ENCODE measurements at places on chromosomes 5 and 9.

GRCh38 chr9:109283012-109283411 lies 37.8 kb downstream of the EPB41L4B start:
- DNase-seq: no peak

DNA sequence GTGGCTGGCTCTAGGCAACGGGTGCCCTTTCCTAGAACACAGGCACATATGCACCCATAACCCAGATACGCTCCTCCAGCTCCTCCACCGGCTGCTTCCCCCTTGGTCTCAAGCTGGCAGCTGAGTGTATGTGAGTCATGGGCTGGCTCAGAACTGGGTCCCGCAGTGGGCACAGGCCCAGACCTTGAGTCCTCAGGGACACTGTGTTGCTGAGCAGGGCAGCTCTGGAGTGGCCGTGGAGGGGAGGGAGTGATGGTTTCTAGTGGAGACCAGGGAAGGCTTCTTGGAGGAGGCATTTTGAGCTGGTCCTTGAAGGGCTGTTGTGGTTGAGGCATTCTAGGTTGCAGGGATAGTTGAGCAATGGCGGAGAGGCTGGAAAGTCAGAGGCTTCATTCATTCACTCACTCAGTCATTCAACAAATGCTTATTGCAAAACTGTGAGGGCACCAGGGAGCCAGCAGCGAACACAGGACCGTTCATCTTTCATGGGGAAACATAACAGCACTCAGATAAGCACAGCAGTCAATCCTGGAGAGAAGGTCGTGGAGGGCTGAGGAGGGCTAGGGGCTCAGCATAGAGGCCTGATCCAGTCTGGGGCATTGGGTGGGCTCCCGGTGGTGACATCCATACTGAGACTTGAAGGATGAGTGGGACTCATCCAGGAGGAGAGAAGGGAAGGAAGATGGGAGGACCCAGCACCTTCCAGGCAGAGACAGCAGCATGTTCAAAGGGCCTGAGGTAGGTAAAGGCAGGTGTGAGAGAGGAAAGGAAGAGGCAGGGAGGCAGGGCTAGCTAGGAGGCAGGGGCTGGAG lies 2.4 kb downstream of the BBLN start:
- no peak for DNase-seq

DNA sequence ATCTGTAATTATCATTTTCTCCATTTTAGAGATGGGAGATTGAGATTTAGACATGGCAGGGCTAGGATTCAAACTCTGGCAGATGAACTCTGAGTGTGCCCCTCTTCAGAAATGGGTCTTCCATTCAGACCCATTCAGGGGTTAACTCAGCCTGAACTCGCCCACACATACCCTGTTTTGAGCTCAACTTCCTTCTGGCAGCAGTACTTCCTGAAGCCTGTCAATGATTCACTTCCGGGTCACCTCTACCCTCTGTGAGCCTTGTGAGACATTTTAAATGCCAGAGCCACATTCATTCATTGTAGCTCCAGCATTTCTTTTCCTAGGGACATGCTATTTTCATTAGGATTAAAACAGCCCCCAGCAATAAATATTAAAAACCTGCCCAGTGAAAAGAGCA lies 209.3 kb upstream of the SLC24A2 start:
- no peak for DNase-seq

DNA sequence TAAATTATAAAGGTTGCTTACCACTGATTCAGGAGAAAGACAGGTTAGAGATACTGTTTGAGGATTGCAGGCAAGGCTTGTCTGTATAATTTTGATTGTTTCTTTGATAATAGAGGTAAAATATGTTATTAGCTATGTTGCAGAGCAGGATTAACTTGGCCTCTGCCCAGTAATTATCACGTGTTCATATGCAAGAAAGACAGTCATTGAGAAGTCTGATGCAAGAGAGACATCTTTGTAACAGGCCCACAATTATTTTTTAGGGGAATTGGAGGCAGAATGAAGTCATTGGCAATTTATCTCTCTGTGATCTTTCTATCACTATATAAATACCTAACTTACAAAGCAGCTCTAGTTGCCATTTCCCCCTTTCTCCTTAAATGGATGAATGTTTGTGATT lies 46.0 kb downstream of the SLC44A1 start:
- no peak for DNase-seq

GRCh38 chr5:168712280-168712924 lies 133.2 kb upstream of the PANK3 start:
- no peak for DNase-seq

Data from NCI-H2107 (cell line).